Stimulated activated CD4-positive, alpha-beta T cell treated with anti-CD3 and anti-CD28 coated beads, Interleukin-1b, Interleukin-23, amount 100 ng/mL, for 4 hours (primary cell): ENCODE measurements at places on chromosomes 12 and 14.

- no peak for DNase-seq
These were observed 8.2 kb downstream of the NOC4L start for GRCh38 chr12:132152411-132152821.

DNA sequence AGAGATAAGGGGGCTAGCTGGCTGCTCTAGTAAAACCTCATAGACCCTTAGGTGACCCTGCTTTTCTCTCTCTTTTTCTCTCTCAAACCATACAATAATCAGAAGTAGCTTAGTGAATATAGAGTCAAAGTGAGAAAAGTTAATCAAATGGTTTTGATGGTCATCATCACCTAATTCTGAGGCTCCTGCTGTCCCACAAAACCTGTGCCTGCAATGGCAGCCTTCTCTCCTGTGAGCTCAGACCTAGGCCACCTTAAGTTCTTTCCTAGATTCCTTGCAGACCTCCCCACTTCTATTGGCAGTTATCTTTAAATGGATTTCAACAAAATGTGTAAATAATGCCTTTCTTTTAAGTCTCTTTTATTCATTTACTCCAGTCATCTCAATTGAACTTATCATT, 1.5 kb upstream of the RPAP3 start:
- no peak for DNase-seq

- DNase-seq = no peak
These were observed 515 bp upstream of the ABCC9 start for GRCh38 chr12:21941506-21942376.

DNA sequence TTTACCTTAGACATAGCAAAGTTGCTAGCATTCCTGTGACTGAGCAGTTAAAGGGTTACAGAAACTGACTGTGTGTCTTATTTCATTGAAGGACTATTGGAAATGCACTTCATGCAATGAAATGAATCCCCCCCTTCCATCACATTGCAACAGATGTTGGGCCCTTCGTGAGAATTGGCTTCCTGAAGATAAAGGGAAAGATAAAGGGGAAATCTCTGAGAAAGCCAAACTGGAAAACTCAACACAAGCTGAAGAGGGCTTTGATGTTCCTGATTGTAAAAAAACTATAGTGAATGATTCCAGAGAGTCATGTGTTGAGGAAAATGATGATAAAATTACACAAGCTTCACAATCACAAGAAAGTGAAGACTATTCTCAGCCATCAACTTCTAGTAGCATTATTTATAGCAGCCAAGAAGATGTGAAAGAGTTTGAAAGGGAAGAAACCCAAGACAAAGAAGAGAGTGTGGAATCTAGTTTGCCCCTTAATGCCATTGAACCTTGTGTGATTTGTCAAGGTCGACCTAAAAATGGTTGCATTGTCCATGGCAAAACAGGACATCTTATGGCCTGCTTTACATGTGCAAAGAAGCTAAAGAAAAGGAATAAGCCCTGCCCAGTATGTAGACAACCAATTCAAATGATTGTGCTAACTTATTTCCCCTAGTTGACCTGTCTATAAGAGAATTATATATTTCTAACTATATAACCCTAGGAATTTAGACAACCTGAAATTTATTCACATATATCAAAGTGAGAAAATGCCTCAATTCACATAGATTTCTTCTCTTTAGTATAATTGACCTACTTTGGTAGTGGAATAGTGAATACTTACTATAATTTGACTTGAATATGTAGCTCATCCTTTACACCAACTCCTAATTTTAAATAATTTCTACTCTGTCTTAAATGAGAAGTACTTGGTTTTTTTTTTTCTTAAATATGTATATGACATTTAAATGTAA, 31.5 kb downstream of the MDM2 start:
- no peak for DNase-seq

- peak; percentile 40 for DNase-seq
These were observed 3.6 kb downstream of the ISCU start for GRCh38 chr12:108565976-108566375.

DNA sequence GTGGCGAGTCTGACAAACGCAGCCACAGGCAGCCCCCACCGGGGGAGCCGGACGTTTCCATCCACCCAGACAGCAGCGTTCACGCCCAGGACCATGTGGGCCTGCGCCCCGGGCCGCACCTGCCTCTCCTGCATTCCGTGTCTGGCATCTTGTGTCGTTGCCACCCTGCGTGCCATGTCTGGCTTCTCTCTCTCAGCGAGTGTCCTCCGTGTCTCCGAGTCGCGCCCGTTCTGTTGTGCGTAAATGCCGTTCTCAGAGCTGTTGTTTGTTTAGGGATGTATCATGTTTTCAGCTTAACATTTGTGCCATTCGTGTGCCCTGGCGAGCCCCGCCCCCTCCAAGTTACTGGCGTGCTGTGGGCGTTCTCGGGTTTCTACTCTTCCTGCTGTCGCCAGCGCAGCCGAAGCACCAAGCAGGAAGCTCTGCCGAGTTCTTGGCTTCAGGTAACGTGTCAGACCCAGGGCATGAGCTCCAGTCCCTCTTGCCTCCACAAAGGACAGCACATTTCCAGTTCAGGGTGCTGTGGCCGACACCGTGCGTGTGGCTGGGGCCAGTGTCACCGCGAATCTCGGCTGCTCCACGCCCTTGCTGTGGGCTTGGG, 34.6 kb downstream of the NOC4L start:
- no peak for DNase-seq

DNA sequence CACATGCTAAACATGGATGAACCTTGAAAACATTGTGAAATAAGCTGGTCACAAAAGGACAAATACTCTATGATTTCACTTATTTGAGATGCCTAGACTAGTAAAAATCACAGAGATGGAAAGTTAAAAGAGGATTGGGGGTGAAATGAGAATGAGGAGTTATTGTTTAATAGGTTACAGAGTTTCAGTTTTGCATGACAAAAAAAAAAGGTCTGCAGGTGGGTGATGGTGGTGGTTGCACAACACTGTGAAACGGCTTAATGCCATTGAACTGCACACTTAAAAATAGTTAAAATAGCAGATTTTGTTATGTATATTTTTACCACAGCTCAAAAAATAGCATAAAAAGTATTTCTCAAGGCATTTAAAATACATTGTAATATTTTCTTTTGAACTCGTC, 151.9 kb upstream of the NRXN3 start:
- DNase-seq = no peak

- DNase-seq = no peak
These were observed 9.6 kb downstream of the XRCC3 start for GRCh38 chr14:103705504-103706284.

GRCh38 chr14:61033855-61034254, 52.8 kb downstream of the SLC38A6 start:
- no peak for DNase-seq

DNA sequence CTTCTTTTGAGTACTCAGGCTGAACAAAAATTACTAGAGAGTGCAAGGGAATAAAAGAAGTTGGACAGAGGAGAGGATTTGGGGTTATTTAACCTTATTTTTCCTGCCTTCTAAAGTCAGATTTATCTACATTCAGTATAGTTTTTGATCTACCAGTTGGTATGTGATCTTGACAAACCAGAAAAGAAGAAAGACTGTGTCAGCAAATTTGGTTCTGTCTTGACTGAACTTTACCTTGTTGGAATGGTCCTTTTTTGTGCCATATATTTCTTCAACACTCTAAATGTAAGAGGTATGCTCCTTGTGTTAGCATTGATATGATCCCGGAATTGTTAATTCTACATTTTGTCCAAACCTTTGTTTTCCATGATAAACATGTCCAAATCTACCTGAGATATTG, 47.7 kb upstream of the ADAMTS20 start:
- no peak for DNase-seq

DNA sequence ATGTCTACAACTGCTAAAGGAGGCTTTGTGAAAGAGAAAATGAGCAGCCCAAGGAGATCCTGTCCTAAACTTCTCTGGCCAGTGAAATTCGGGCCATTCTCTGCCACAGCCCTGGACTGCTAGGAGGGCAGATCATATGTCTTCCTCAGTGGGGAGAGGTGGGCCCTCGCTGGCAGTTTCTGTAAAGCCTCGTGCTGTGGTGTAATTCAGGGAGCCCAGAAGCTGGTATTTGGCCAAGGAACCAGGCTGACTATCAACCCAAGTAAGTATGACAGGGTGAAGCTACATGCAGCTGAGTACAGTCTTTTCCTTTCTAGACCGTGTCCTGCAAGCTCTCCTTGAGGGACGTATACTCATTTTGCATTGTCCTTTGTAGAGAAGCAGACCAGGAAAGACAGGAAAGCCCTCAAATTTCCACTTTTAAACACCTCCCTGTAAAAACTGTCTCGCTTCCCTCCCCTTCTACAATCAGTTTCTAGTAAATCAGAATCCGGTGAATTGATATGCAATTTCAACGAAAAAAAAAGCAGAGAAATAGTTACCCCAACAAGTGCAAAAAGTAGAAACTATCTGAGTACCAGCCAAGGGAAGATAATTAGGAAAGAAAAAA, 106.8 kb downstream of the DAD1 start:
- no peak for DNase-seq

DNA sequence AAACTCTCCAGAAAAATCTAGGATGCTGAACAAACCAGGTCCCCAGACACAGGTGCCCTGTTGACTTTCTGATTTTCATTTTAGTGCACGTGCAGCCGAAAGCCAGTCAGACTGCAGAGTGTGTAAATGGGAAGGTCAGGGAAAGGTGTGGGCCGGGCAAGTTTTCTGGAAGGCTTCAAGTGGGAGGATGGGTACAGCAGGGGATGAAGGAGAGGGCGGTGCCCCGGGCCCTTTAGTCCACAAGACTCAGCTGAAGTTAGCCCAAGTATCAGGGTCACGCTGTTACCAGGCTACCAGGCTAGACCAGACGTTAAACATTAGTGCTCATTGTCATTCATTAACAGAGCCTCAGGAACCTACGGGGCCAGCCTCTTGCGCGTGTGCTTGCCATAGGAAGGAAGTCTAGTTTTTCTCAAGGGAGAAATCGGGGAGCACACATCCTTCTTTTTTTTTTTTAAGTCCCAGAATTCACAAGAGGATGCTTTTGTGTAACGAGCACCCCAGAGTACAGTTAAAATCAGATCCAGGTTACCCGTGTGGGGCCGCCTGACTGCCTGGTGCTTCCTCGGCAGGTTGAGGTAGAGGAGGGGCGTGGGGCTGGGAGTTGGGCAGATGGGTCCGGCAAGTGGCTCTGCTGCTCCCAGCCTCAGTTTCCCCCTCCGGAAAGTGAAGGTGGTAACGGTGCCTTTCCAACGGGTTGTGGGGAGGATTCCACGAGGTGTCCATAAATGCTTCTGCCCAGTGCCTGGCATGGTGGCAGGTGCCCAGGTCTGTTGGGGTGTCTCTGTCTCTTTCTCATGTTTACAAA, 19.1 kb downstream of the BCL7A start:
- DNase-seq = no peak

- no peak for DNase-seq
These were observed 36.0 kb downstream of the TC2N start for GRCh38 chr14:91831337-91831736.

DNA sequence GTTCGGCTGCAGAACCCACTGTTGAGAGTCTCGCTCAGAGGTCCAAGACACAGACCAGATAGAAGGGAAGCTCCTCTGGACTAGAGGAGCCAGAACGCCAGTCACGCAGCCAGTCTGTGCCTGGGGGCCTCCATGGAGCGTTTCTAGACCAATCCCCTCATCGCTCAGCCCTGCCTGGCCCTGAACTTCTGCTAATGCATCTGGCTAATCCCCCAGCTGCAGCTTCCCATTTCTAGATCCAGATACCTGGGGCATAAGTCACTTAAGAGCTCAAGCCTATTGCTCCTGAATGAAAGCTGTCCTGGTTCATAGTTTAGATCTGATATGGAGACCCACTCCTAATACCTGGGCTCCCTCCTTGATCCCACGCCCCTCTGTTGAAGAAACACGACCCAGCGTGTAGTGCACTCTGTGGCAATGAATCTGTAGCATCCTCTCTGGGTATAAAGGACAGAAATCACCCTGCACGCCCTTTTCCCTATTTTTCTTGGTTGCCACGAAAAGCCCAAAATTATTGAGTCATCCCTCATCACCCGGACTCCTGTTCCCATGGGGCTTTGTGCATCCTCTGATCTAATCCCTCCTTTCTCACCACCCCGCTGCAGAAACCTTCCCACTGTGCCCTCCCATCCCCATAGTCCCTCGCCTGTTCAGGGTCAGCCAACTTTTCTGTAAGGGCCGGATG, 341.6 kb upstream of the FKBP4 start:
- DNase-seq = no peak

DNA sequence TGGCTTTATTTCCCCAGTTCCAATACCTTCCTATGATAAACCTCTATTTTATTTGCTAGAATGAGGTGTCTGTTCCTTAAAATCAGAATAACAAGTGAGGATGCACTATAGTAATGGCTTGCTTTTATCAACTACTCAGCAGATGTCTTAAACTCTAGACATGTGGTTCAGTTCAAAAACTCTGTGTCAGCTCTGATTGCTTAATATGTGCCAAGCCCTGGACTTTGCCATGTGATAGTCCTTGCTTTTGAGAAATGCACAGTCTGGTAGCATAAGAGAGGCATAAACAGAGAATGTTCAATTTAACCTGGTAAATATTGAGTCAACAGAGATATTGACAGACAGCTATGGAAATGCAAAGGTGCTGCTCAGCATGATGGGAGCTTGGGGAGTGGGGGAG, 254.8 kb downstream of the PDZRN4 start:
- no peak for DNase-seq

GRCh38 chr14:105491366-105491973, 424 bp downstream of the TEDC1 start:
- DNase-seq = peak; percentile 86

DNA sequence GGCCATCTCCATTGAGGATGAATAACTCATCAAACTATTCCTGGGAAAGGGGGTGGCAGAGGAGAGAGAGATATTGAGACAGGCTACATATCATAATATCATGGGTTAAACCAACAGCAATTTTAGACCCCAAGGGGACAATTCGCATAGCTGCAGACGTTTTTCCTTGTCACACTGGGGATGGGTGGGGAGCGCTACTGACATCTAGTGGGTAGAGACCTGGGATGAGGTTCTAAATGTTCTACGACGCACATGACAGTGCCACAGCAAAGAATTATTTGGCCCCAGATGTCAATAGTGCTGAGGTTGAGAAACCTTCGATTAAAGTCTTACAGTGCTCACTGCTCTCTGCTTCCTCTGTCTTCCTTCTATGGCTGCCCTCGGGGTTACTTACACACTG, 425.6 kb downstream of the NRXN3 start:
- no peak for DNase-seq

DNA sequence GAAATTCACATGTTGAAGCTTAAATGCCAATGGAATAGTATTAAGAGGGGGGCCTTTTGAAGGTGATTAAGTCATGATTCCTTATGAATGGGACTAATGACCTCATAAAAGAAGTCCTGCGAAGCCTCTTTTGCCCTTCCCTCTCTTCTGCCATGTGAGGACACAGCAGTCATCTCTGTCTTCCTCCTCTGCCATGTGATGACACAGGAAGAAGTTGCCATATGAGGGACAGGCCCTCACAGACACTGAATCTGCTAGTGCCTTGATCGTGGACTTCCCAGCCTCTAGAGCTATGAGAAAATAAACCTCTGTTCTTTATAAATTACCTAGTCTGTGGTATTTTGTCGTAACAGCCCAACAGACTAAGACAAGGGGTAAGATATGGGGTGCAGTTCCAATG, 100.7 kb downstream of the VCPKMT start:
- no peak for DNase-seq

DNA sequence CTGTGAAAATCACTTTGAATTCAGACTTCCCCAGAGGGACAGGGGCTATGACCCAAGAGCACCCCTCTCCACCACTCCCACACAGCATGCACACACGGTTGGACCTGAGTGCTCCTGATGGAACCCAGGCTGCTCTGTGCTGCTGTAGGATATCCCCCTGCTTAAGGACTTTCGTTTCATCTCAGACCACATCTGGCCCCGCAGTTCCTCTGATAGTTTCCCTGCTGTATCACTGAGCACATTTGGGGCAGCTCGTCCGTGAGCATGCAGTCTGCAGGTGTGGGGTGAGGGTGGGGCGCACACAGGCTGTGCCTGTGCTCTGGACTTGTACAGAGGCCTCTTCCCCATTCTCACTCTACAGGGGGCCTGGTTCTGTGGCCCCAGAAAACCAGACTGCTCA, 345.2 kb upstream of the FKBP4 start:
- DNase-seq = no peak
